Activated CD4-positive, alpha-beta T cell treated with anti-CD3 and anti-CD28 coated beads for 4 hours (primary cell): ENCODE measurements at places on chromosomes 4 and X.

- DNase-seq = no peak
Measured at GRCh38 chr4:6197433-6198174, 2.7 kb downstream of the JAKMIP1 start.

DNA sequence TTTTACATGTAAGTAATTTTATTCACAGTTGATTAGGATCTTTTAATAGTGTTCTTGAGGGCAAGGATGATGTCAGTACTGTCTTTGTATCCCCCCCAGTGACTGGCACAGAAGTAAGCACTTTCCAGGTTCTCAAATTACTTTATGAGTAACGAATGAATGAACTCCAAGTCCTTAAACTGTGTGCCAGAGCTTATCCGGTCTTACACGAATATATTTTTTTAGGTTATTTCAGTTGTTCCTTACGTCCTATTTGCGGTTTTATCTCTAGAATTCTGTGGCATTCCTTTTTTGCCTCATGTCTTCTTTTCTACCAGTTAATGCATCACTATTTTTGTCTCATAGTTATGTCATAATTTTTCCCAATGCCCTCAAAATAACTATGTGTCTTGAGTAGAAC, 106.9 kb upstream of the MID1IP1 start:
- no peak for DNase-seq

DNA sequence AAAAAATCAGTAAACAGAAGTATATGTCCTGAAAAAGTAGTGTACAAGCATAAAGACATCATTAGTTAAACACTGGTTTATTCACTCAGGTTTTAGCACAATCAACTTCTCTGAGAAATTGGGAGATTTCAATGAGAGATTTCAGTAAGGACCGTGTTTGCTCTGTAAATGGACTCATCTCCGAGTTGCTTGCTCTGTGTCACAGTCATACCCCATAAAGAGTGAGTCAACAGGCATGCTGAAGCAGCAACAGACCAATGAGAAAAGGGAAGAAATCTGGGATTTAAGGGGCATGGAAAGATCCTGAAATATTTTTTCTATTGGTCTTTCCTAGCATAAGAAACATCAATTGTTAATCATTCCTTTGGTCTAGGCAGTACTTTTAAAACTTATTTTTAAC, 4.7 kb downstream of the GLUD2 start:
- no peak for DNase-seq

GRCh38 chr4:108018040-108018883, 28.6 kb downstream of the HADH start:
- DNase-seq = peak; percentile 76

DNA sequence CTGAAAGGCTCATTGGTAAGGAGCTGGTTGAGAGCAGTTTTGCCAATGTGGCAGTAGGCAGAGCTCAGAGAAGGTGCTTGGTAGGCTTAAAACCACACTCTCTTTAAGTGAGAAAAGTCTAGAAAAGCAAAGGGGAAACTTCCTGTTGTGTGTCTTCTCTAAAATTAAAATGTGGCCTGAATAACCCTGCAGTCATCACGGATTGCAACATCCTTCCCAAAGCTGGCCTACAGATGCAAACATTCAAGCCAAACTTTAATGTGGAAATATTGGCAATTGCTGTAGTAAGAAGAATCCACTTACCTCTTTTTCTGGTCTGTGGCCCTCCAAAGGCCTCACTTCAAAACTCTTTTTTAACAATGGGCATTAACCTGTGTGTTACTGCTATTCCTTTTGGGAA, 348.5 kb downstream of the OPHN1 start:
- no peak for DNase-seq

- no peak for DNase-seq
Measured at GRCh38 chr4:73589261-73589847, 30.9 kb downstream of the RASSF6 start.

DNA sequence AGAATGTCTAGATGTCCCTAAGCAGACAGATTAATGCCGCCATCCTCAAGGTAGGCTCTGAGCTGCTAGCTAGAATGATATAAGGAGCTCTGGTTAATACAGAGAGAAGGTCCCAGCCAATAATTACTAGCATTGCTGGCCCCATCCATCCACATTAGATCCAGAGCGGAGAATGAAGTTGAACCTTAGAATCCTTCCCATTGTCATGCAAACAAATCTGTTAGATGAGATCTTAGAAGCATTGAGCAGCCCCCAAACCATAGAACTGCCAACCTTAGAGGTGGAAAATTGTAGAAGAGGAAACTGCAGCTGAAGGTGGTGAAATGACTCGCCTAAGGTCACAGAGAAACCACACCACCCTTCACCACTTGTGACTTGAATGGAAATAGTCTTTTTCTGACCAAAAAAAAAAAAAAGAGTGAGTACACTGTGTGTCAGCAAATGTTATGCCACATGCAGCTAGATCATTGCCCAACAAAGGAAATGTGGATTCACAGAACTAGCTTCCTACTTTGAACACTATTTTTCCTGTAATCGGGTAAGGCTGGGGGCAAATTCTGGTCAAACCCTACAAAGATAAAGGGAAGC, 162.1 kb downstream of the SMIM20 start:
- DNase-seq = peak; percentile 41

GRCh38 chrX:30995060-30995700, 76.7 kb downstream of the FTHL17 start:
- DNase-seq = no peak
